ENCODE measurements at places on chromosomes 7 and 10.

DNA sequence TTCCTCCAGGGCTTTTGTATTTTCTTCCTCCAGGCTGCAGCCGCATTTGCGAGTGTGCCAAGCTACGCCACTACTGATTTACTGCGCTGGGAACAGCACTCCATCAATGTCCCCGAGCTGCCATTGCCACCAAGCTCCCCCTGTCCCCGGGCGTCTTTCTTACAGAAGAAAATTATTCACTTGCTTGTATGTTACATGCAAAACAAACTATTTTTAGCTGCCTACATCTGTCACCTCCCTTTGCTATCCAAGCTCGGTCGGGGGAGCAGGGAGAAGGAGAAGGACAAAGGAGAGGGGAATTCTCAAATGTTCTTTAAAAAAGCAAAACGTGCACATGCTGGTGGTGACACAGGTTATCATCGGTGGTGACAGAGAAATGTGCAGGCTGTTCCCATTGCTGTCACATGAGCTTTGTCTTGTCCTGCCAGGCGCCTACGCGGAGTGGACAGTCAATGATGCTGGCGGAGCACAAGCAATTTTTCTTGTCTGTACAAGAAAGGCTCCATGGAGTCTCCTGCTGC is 93.1 kb downstream of the ADARB2 start:
- no peak for DNase-seq

DNA sequence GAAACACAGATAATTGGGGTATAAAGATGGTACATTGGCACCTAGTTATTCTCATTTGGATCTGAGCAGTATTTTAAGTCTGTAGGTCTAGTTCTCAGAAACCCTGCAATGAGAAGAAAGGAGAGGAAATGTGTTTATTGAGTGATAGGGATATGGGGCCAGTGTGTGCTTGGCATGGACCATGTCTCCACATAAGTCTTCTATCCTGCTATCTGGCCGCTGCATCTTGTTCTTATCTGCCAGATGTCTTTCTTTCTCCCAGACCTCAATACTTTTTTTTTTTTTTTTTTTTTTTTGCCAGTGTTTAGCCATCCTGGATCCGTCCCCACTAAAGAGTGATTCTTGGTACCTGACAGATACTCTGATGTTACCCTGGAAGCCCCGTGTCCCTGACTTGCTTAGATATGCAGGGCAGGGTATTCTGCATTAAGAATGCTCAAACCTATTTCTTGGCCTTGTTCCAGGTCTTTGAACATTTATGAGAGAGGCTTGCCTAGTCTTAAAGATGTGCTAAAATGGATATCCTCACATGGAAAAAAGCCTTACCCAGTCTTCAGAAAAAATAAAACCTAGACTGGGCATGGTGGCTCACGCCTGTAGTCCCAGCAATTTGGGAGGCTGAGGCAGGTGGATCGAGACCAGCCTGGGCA is 10.0 kb downstream of the MTURN start:
- DNase-seq = no peak

GRCh38 chr10:89427629-89428028 is 13.3 kb downstream of the IFIT5 start:
- DNase-seq = no peak

DNA sequence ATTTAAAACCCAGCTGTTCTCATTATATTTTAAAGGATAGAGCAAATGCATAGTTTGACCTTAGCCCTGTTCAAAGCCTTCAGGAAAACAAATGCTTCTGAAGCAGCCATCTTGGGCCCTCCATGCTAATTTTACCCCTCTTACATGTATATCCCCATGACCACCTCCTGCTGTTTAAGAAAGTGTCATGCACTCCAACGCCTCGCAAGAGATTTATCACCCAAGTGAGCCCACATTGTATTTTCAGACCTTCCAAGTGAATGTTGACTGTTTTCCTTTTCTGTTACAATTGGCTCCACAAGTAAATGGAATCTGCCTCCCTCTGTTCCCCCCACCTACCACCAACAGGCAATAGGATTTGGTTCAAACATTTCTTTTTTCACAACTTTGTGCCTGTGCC is 5.3 kb downstream of the TMEM72 start:
- DNase-seq = no peak

- no peak for DNase-seq
Measured at GRCh38 chr10:96236090-96236478, 35.3 kb downstream of the BLNK start.

DNA sequence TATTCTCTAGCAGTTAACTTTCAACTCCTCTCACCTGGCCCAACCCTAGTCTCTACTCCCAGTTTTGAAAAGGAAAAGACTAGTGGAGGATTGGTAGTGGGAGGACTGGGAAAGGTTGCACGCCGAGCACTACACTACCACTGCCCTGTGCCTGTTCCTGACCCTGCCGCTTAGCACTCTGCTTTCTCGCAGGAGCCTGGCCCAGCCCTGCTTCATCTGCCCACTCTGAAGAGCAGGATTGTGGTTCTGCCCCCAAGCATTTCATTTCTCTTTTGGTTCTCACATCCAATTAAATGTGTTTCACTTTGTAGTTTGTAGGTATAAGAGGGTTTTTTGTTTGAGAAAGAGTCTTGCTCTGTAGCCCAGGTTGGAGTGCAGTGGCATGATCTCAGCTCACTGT is 31.5 kb upstream of the RBM20 start:
- DNase-seq = no peak

- no peak for DNase-seq
Measured at GRCh38 chr10:76429368-76430060, 998.1 kb downstream of the LRMDA start.

DNA sequence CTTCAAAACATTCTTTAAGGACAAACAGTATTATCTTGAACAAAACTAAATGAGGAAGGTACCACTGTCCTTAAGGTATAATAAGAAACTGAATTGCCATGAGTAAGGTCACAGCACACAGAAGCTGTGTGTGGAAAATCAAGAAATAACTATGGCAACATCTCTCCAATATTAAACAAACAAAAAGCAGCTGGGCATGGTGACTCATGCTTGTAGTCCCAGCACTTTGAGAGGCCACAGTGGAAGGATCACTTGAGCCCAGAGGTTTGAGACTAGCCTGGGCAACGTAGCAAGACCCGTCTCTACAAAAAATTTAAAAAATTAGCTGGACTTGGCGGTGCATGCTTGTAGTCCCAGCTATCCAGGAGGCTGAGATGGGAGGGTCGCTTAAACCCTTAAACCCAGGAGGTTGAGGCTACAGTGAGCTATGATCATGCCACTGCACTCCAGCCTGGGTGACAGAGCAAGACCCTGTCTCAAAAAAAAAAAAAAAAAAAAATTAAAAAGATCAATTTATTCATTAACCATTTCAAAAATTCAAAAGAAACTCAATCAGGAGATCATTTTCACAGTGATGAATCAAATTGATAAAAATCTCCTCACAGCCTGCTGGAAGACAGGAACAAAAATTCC is 195.4 kb downstream of the SKIDA1 start:
- DNase-seq = no peak

DNA sequence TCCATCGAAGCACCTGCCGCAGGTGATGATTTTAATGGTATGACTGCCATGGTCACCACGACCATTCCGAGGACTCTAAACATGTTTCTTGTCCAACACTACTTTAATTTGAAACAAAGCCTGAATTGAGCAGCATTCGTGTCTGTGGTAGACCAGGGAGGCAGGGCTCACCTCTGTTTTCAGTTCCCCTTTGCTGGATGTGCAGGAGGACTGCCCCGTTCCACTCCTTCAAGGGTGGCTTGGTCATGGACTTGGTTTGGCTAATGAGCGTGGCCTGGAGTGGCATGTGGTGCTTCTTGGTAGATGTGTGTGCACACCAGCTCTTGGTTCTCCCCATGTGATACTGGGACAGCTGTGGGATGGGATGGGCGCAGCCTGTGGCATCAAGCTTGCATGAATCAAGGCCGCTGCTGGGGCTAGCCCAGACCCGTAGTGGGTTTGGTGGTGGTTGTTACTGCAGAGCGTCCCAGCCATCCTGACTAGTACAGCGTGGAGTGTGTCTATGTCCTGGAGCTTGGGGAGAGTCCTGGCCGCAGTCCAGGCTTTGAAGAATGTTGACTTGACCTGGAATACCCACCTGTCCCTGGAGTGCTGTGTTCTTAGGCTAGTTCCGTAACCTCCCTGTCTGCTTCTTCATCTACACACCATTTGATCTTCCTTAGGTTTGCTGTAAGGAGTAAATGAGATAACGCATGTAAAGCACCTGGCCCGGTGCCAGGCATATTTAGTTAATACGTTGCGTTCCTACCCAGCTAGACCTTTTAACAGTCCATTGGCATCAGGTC is 34.8 kb downstream of the MGMT start:
- DNase-seq = no peak

GRCh38 chr10:132524443-132525285 is 12.9 kb upstream of the INPP5A start:
- DNase-seq = no peak

DNA sequence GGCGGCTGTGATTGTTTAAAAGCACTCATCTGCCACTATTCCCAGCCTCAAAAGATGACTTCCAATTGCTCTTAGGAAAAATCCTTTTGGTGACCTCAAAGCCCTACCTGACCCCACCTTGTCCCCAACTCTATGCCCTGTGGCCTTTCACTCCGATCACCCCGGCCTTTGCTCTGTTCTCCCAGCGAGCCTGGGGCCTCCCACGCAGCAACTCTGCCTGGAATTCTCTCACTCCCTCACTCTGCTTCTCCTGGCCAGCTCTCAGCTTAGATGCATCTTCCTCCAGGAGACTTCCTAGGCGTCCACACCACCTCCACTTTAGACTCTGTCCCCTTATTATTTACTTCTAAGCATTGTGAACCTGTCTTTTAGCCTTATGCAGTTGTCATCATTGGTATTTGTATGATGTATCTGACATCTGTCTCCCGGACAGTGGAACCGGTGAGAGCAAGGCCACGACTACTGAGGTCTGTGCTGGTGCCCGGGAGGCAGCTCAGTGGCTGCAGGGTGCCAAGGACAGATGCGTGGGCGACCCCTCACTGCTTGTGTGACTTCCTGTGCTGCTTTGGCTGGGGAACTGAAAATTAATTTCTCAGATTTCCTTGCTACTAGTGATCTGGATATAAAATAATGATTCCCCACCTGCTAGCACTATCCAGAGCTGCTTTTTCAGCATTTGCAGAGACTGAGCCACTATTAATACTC is 63.0 kb downstream of the PIP4K2A start:
- peak; percentile 31 for DNase-seq

DNA sequence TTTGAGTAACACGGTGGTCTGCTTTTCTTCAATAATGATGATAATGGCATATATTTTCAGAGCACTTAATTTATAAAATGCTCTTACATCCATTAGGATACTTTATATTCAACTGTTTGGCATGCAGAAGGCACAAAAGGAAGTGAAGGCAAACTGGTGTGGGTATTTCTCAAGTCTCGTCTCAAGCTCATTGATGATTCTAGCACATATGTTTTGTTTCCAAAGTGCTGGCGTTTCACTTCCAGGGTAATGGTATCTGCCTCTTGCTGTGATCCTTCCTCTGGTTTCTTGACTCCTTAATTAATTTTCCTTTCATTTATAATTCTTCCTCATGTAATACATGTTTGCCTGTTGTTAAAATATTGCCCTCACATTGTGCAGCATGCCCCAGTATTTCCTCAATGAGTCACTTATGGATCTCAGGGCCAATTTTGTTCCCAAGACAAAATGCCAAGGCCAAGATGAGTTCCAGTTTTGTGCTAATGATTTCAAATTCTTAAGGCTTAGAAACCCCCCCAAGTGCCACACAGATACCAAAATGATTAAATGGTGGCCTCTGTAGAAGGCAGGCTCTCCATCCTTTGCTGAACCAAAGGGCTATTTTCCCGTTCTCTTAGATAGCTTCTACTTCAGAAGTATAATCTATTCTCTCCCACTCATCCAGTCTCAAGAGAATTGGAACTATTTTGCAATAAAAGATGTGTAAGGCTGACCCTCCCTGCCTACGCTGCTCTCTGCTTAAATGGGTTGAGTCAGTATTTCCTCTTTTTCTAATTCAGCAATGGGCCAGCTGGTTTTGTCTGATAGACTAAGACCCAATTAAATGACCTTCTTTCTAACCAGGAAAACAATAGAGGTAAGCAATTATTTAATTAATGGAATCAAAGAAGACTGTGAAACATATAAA is 171.2 kb downstream of the ZNF365 start:
- no peak for DNase-seq

Measured in stimulated activated CD4-positive, alpha-beta T cell treated with anti-CD3 and anti-CD28 coated beads, Interleukin-4, amount 100 ng/mL, for 4 hours (primary cell).